HFFc6 (cell line): ENCODE measurements at places on chromosomes 3 and 15. TPM values are rescaled to one million over a fixed set of nuclear protein-coding genes. Genes with fewer than 3 reads are reported as not detected.

The KPNA4 gene
- 87.3 to 99.8 TPM (median 91.2 TPM) in 3 replicates for total RNA-seq

The ABHD6 gene
- 6.5 and 6.8 TPM in 2 replicates for total RNA-seq

The PTX3 gene
- total RNA-seq = 20.3 to 48.2 TPM (median 30.3 TPM) in 3 replicates

The GOLGA8T gene
- total RNA-seq = not detected in 3 replicates

The C3orf20 gene
- total RNA-seq = not detected in 3 replicates

The SAMMSON gene
- not detected in 2 replicates for total RNA-seq

DNA sequence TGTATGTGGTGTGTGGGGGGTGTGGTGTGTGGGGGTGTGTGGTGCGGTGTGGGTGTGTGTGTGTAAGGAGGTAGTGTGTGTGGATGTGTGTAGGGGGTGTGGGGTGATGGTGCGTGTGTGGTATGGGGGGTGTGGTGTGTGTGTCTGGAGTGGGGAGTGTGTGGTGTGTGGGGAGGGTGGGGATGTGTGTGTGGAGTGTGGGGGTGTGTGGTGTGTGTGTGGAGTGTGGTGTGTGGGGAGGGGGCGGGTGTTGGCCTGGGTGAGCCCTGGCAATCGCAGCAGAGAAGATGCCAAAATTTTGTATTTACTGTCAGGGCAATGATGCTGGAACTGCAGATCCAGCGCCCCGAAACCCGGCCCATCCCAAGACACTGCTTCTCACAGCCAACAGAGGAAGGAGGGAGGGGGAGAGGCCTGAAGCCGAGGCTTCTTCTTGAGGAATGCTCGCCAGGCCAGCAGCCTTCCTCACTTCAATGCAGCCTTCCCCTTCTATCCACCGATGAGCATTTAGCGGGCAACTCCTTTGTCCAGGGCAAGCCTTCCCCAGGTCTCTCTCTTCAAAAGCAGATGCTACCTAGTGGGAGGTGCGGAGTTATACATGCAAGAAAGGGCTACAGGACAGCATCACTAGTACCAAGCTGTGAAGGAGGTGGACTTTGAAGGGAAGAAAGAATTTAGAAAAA lies 11.9 kb upstream of the SRP14 start:
- no peaks in the 10 kb centered on the region for H3K36me3 ChIP-seq
- H3K4me3 ChIP-seq = no peak overlapping the region
- no peaks in the 10 kb centered on the region; the same call in 1 of the 2 replicates for H3K27me3 ChIP-seq
- H3K27ac ChIP-seq = no peak overlapping the region

DNA sequence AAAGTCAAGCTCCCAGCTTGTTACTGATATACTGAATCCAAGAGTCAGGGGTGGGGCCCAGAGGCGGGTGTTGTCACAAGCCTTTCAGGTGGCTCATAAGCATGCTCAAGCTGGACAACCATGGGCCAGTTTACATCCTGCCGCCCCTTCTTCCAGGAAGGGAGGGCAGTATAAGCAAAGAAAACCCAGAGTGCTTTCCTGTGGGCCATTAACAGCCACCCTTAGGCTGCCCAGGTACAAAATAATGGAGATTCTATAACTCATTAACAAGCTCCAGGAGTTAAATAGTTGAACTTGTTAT lies 183.2 kb downstream of the NTRK3 start:
- no peaks in the 10 kb centered on the region for H3K36me3 ChIP-seq
- no peaks in the 10 kb centered on the region for H3K4me1 ChIP-seq
- peaks cover 4% of the 10 kb centered on the region; the same call in 1 of the 2 replicates for H3K27me3 ChIP-seq
- no peak for DNase-seq
